ENCODE measurements at places on chromosomes 7 and 10.

GRCh38 chr10:34137201-34137600 lies 677.9 kb downstream of the PARD3 start:
- no peak for DNase-seq

- no peak for DNase-seq
These were observed 67.2 kb downstream of the ATAD1 start for GRCh38 chr10:87750817-87751216.

DNA sequence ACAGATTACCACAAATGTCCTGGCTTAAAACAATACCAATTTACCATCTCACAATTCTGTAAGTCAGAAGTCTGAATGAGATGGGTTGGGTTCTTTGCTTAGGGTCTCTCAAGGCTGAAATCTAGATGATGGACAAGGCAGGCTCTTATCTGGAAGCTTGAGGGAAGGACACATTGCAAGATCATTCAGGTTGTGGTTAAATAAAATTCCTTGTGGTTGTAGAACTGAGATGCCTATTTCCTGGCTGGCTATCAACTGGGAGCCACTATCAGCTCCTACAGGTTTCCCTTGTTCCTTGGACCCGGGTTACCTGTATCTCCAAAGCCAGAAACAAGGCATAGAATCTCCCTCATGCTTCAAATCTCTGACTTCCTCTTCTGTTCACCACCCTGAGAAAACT lies 148.4 kb downstream of the MDFIC start:
- no peak for DNase-seq

DNA sequence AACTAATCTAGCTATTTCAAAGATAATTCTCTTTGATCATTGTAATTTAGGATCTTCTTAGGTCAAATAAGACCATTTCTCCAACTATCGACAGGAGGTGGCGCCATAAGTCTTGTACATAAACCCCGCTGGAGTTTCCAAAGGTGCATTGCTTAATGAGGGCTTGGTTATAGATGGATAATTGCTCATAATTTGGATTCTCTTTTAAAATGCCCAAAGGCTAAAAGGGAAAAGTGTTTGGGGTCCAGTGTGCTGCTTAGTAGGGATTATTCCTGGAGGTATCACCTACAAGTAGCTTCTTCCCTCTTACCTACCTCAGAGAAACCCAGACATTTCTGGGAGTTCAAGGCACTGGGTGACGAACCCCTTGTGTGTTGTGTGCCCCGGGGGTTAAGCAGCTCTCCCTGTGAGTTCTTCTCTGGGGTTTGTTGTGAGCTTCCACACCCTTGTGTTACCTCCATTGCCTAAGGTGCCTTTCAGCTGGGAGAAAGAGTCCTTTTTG lies 75.2 kb downstream of the PAXIP1 start:
- DNase-seq = peak; percentile 86

- DNase-seq = no peak
These were observed 27.6 kb downstream of the WDR86 start for GRCh38 chr7:151382079-151382885.

DNA sequence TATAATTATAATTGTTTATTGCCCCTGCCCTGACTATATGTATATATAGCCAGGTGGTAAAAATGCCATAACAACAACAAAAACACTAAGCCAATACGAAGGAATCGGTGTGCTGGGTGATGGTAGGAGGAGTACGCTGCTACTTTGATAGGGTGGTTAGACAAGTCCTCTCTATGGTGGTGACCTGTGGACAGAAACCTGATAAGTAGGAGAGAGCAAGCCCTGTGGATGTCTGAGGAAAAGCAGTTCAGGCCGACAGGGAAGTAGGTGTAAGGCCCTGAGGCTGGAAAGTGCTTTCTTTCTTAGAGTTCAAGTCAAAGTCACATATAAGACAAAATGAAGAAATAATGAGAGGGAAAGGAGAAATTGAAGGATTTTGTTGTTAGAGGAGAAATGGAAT lies 823.8 kb upstream of the CELF2 start:
- DNase-seq = no peak

GRCh38 chr7:140245611-140246105 lies 68.9 kb upstream of the KDM7A start:
- no peak for DNase-seq

- no peak for DNase-seq
These were observed 3.0 kb downstream of the ADARB2 start for GRCh38 chr10:1734288-1734687.

DNA sequence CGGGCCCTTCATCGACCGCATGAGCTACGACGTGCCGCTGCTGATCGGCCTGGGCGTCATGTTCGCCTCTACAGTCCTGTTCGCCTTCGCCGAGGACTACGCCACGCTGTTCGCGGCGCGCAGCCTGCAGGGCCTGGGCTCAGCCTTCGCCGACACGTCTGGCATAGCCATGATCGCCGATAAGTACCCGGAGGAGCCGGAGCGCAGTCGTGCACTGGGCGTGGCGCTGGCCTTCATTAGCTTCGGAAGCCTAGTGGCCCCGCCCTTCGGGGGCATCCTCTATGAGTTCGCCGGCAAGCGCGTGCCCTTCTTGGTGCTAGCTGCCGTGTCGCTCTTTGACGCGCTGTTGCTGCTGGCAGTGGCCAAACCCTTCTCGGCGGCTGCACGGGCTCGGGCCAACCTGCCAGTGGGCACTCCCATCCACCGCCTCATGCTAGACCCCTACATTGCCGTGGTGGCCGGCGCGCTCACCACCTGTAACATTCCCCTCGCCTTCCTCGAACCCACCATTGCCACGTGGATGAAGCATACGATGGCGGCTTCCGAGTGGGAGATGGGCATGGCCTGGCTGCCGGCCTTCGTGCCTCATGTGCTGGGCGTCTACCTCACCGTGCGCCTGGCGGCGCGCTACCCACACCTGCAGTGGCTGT lies 1.2 kb downstream of the SLC18A3 start:
- DNase-seq = no peak

DNA sequence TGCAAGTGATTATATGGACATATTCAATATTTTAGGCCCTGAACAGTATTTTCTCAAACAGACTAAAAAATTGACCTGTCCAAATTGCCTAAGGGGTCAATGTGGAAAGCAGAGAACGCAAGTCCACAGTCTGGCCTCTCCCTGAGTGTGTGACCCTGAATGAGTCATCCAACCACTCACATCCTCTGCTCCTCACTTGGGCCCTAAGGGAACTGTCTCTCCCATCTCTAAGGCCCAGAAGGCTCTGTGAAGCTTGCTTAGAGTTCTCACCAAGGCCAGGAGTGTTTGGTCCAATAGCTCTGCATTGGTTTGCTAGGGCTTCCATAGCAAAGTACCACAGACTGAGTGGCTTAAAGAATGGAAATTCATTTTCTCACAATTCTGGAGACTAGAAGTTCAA lies 155.1 kb downstream of the LSM5 start:
- peak; percentile 79 for DNase-seq

- peak; percentile 76 for DNase-seq
These were observed 470.8 kb downstream of the INHBA start for GRCh38 chr7:41232086-41232485.

DNA sequence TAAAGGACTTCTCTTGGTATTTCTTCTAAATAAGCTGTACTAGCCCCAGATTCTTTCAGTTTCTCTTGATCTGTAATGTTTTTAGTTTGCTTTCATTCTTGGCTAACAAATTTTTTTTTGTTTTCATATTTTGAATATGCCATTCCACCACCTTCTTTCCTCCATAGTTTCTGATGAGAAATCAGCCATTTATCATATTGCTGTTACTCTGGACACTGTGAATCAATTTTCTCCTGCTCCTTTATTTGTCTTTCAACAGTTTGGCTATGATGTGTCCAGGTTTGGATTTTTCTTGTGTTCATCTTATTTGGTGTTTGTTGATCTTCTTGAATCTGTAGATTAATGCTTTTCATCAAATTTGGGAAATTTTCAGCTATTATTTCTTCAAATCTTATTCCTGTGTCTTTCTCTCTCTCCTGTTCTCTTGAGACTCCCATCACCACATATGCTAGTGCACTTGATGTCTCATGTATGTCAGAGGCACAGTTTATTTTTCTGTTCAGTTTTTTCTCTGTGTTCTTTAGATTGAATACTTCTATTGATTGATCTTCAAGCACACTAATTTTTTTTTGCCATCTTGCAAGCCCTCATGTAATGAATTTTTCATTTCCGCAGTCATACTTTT lies 15.0 kb downstream of the ELFN1 start:
- DNase-seq = no peak

DNA sequence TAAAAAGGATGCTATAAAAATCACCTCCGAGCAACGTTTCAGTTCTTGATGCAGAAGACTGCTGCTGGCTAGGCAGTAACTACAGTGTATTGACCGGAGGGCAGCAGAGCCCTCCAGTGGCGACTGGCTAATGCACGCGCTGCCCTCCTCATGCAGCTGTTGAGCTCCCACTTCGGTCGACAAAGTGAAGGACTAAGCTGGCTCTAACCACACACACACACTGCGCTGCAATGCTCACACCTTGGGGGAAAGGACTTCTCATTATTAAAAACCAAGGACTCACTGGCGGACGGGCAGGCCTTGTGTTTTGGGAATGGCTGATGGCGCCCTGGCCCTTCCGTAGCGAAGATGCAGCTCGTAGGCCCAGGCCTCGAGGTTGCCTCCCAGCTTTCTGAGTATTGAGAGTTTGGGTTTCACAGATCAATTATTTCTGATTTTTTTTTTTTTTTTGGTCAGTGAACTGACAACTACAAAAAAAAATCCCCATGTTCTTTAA lies 120.9 kb upstream of the DIP2C start:
- no peak for DNase-seq

GRCh38 chr7:19144661-19145433 lies at the start of gene FERD3L:
FERD3L (minus strand) TSS chr7:19145421; CDS start chr7:19145362, 59 bp downstream.
- no peak for DNase-seq

GRCh38 chr7:114554781-114555537 lies 140.3 kb downstream of the FOXP2 start:
- DNase-seq = peak; percentile 53

- DNase-seq = no peak
These were observed 359.0 kb downstream of the ADRA2A start for GRCh38 chr10:111435871-111436270.

DNA sequence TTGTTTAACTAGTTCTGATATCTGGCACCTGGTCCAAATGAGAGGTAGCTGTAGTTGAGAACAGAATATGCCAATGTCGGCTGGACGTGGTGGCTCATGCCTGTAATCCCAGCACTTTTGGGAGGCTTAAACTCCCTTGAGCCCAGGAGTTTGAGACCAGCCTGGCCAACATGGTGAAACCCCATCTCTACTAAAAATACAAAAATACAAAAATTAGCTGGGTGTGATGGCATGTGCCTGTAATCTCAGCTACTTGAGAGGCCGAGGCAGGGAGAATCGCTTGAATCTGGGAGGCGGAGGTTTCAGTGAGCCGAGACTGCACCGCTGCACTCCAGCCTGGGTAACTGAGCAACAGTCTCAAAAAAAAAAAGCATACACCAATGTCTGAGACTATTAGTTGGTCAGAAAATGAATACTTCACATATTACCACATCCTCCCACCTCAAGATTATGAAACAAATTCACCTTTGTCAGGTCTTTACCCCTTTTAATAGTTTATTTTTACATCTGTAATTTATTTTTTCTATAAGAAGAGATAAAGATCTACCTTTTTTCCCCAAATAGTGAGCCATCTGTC lies 38.8 kb downstream of the EPC1 start:
- DNase-seq = no peak

- peak; percentile 57 for DNase-seq
These were observed 33.7 kb upstream of the PTF1A start for GRCh38 chr10:23158370-23158769.

GRCh38 chr10:118106426-118106825 lies 59.7 kb upstream of the RAB11FIP2 start:
- peak; percentile 33 for DNase-seq

DNA sequence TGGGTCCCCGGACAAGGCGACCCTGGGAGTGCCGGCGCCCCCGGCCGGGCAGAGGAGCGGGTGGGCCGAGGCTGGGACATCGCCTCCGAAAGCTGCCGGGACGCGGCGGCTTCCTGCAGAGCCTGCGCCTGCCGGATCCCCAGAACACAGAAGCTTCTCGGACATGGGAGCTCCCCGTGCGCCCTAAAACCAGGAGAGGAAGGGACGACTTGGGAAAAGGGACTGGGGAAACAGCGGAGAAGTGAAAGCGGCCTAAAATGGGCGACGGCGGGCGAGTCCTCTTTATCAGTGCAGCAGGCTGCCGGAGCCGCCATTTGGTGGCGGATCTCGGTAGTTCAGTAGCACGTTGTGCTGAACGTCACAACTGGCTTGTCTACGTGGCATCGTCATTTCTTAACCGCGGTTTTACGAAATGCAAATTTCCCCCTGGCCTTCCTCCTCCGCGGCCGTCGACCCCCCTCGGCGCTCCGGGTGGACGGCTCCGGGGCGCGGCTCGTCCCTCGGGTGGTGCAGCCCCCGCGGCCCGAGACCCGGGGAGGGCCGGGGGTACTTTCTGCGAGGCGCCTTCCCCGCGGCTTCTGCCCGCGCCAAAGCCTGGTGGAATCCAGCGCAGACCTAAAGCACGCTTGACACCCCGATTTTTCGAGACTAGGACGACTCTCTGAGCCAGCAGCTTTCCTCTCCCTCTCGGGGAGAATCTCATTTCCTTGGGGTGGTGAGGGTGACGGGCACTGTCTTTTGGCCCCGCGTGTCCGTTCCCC lies 9.9 kb upstream of the SPAG6 start:
- DNase-seq = no peak

- DNase-seq = no peak
These were observed 6.2 kb upstream of the TSPAN15 start for GRCh38 chr10:69445041-69445440.
